ENCODE measurements at places on chromosomes 4 and X.
A peak's percentile ranks its signal among the peaks of the same experiment; 100 is the strongest.

DNA sequence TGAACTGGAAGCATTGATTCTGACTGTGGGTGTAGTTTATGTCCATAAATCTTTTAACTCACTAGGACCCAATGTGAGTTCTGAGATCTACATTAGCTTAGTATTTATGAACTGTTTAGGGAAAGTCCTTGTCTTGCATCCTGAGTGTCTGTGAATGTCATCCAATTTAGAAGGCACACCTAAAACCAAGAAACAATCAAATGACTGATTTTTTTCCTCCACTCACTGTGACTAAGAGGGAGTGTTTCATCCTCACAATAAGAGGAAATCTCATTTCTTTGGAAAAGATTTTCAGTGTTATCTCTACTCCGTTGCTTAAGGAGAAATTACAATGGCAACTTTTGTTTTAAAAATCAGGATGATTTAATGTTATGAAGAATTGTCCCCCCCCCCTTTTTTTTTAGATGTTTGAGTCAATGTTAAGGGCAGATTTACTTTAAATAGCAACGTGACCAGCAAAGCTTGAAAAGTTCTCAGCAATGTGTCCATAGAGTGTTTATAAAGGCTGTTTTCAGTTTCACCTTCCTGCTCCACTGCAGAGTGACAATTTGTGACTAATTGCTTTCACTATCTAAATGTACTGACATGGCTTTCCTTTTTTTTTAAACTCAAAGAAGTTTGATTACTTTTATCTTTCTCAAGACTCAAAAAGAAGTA, 173.0 kb downstream of the SPCS3 start:
- DNase-seq = no peak

DNA sequence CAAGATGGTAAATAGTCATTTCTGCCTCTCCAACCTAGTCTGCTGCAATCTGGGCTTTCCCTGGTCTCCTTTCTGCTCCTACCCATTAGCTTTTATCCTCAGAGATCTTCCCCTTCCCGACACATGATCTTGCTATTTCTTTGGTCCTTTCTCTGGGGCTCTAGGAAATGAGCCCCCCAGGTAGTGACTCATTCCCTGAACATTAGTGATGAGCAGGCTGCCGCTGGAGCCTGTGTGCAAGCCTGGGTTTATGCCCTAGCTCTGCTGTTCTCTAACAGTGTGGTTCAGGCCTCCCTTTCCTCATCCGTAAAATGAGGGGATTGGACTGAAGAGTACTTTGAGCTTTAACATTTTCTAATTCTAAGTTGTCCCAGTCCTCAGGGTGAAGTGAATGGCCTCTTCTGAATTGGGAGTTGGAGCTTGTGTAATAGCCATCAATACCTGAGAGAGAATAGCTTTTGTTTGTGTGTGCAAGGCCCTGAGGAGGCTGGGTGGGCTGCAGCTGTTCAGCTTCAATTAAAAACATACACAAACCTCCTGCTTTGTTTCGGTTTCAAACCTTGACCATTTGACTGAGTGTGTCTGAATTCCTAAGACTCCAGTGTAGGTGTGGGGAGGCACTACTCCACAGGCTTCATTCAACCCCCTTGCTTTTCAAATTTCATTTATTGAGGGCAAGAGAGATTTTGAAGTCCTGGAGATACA, 115.6 kb upstream of the SCML1 start:
- DNase-seq = no peak

- DNase-seq = no peak
Observed at GRCh38 chrX:43880425-43880824, 1.8 kb downstream of the MAOB start.

DNA sequence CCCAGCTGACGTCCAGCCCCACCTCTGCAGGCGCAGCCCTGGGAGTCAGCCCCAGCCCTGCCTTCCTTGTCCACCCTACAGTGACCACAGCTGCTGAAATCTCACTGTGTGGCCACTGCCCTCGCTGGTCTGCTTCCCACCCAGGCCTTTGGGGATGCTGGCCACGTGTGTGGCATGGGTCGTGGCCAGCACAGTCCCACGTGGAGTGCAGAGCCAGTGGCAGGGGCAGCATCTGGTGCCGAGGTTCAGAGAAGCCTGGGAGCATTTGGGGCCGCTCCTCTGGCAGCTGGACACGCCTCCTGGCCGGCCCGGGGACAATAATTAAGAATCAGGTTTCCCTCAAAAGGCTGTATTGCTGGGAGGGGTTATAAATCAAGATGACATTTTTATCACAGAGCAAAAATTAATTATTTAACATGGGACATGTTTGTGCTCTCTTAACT, 92.1 kb downstream of the HMX1 start:
- DNase-seq = no peak

DNA sequence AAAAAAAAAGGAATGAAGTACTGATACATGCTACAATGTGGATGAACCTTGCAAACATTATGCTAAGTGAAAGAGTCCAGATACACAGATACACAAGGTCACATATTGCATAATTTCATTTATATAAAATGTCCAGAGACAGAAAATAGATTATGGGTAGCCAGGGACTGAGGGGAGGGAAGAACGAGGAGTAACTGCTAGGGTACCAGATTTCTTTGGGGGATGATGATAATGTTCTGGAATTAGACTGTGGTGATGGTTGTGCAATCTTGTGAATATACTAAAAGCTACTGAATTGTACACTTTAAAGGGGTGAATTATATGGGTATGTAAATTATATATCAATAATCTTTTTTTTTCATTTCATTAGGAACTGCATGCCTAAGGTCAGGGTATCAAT, 20.8 kb upstream of the AP1AR start:
- no peak for DNase-seq

DNA sequence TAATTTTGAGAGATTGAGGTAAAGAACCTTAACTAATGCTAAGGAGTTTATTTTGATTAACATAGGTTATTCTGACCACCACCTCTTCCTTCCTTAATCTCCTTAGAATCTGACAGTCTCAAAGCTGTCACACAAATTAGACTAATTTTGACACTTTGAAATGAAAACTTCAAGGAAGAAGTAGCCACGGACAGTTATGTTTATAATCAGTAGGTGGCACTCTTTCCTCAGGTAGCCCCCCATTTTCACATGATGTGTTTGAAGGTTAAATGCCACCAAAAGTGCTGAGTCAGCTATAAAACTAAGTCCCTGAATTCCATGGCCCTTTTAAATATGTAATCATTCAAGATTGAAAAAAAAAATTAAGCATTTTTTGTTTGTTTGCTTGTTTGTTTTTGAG, 22.4 kb downstream of the TMEM33 start:
- DNase-seq = peak; percentile 69

DNA sequence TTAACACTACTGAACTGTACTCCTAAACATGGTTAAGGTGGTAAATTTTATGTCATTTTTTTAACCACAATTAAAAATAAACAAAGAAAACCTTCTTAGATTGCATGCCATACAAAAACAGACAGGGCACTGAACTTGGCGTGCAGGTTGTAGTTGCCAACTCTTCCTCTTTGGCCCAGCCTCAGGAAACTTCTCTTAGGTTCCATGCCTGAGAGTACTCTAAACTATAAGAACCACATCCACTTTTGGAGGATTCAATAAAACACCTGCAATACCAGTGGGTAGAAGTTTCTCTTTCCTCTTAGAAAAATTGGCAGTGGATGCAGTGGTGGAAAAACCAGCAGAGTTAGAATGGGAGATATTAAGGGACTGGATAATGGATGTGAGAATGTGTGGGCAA, 103.4 kb downstream of the LUZP4 start:
- no peak for DNase-seq

DNA sequence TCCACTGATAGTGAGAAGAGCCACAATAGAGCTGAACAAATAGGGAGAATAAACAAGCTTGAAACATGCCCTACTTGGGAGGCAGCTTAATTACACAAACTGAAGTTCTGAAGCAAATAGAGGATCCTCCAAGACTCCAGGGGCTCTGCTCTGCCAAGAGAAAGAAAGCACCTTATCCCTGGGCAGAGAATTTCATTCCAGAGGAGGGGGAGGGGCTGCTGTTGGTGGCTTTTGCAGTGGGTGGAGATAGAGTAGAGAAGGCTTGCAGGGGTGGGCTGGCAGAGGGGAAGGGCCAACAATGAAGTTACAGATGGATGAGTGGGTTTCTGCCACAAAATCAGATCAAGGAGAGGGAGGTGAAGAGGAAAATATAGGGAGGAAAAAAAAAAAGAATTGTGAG, 1.0 kb upstream of the LPAR4 start:
- DNase-seq = no peak

DNA sequence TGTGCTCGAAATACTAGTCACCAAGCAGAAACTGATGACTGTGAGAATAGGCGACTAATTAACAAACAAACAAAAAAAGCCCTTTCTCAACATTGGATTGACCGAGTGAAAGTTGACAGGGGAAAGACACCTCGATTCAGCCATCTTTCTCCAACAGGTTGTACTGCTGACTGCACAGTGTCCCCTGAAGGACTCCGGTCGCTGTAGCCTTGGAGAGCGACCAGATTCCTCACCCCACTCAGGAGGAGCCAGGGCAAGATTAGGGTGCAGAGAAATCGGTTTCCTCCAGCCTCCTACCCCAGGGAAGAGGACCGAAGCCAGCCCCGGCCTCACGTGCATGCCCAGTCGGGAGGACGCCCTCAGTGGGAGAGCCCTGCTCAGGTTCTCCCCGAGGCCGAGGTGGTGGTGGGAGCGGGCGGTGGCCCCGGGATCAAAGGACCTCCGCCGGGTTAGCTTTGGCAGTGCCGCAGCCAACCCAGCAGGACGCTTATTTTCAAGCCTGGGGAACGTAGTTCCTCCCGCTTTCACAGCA, 1.1 kb upstream of the RAP1GDS1 start:
- DNase-seq = peak; percentile 27

DNA sequence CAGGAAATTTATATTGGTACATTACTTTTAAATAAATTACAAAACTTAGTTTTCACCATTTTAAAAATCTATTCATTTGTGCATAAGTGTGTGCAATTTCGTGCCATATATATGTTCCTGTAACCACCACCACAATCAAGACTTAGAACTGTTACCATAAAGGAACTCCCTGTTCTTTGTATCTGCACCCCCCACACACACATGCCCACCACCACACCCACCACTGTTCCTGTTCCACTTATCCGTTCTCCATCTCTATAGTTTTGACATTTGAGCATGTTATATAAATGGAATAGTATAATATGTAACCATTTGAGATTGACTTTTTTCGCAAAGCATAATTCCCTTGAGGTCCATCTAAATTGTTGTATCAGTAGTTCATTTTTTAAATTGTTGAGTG, 73.7 kb downstream of the TAF1 start:
- DNase-seq = peak; percentile 33

- DNase-seq = peak; percentile 90
Observed at GRCh38 chr4:169791527-169792156, 33.9 kb upstream of the HPF1 start.
